ENCODE measurements at places on chromosomes 1 and 21.

DNA sequence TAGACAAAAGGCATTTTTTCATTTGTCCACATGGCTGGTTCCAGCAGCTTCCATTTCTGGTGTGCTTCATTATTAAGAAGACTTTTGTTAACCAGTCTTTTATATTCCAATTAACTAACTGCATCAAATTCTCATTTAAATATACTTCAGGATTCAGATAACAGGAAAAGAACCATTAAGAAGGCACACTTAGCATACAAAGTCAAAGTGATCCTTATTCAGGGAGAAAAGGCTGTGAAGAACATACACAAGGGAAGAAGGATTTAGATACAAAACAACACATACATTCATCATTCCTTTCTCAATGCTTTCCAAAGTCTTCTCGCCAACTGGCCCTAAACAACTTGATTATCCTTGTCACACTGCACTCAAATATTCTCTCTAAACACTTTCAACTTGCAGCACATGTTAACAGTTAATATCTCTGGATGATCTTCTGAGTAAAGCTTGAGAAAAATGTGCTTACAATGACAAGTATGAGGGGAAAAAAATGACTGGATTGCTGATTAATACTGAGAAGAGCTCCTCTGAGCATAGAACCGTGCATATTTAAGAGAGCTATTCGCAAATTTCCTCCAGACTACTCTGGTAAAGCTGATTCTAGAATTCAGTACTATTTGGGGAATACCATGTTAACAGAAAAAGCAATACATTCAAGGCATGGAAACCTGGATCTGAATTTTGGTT lies 225.2 kb upstream of the TNR start:
- no peak for DNase-seq

DNA sequence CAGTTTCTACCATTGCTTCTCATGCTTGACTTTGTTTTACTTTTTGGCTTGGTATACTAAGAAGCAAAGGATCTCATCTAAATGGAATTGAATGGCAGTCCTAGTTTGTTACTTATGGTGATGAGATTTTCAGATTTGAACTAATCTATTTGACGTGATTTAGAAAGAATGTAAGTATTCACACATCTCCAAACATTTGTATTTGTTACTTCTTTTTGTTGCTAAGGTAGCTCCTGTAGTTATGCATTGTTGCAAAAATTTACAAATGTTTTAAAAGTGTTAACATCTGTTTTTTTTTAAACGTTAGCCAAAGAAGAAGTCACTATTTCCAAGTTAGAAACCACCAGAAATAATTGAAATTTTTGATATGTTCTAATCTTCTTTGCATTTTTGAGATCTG lies 222.5 kb downstream of the RPS6KC1 start:
- no peak for DNase-seq

GRCh38 chr1:201593200-201593921 lies 54.4 kb downstream of the NAV1 start:
- DNase-seq = peak; percentile 61

- DNase-seq = no peak
Measured at GRCh38 chr1:230818367-230818766, 50.0 kb downstream of the C1orf198 start.

GRCh38 chr1:153478692-153479618 lies 18.5 kb upstream of the S100A7 start:
- no peak for DNase-seq

GRCh38 chr1:201728731-201729130 lies 100.2 kb upstream of the IPO9 start:
- DNase-seq = no peak

GRCh38 chr1:12448746-12449177 lies 169.2 kb downstream of the DHRS3 start:
- no peak for DNase-seq

DNA sequence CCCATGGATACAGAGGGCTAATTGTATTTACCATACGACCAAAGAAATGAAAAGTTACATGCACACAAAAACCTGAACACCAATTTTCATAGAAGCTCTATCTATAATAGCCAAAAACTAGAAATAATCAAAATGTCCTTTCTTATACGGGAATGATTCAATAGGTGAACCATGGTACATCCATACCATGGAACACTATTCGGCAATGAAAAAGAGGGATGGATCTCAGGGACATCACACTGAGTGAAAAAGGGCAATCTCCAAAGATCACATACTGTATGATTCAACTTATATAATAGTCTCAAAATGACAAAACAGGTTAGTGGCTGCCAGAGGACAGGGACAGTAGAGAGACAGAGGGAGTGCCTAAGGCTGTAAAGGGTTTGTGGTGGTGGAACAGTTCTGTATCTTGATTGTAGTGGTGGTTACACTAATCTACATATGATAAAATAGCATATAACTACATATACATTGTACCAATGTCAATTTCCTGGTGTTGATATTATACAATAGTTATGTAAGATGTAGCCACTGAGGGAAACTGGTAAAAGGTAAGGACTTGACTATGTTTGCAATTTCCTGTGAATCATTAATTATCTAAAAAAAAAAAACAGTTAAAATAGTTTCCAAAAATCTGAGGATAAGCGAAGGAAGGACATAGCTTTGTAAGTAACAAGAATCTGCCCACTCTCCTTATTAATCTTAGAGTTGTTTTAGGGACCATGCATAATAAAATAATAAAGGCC lies 3.7 kb downstream of the RSBN1 start:
- no peak for DNase-seq

GRCh38 chr1:245776694-245777332 lies 622.0 kb downstream of the KIF26B start:
- no peak for DNase-seq

- DNase-seq = no peak
Measured at GRCh38 chr1:11978301-11978700, 1.9 kb upstream of the MFN2 start.

DNA sequence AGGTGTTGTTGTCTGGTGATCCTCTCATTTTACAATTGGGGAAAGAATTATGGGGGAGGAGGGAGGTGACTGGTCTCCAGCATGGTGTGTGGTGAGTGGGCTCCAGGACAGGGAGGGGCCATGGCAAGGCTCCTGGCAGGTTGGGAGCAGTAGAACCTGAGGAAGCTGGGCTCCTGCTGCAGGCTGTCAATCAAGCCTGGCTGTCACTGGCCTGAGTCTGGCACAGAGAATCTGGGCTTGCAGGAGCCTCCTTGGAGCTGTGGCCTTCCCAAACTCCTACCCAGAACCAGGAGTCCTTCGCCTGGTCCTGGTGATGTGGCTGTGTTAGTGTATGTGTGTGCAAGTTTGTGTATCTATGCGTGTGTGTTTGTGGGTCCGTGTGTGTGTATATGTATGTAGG lies 131.9 kb upstream of the CSF3R start:
- DNase-seq = no peak

DNA sequence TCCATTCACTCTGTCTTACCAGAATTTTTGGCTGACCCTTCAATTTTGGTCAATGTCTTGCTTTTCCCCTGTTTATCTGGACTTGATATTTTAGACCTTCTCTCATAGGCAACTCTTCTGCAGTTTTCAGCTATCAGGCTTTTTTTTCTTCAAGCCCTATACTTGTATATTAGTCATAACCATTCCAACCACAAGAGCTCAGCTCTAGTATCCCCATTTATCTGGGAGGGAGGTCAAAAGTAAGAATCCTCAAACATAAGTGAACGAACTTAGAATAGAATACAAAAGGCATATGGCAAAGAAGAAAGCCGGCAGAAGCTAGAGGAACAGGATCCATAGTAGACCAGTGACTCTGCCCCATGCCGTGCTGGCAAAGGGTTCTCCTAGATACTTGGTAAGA lies 45.9 kb upstream of the TNFSF4 start:
- no peak for DNase-seq

DNA sequence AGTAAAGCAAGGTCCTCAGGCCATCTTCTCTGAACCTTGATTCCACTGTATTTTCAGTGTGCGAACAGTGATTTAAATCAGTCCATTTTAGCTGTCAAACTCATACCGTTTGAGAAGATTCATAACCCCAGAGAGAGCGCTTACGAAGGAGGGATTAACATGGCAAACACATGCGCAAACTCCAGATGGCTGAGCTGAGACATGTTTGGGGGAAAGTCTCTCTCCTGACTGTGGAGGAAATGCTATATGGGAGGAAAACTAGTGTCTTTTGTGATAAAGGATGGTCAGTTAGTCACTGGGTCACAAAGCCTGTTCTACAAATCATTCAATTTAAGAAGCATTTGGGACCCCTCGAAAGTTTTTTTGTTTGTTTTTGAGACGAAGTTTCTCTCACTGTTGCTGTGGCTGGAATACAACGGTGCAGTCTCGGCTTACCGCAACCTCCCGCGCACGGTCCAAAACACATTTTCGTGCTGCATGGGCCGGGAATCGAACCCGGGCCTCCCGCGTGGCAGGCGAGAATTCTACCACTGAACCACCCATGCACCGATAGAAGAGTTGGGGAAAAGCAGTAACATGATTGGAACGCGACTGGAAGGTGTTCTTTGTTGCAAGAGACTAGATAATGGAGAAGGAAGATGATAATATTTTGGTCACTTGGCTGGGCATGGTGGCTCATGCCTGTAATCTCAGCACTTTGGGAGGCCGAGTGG lies 58.4 kb upstream of the CXADR start:
- no peak for DNase-seq

DNA sequence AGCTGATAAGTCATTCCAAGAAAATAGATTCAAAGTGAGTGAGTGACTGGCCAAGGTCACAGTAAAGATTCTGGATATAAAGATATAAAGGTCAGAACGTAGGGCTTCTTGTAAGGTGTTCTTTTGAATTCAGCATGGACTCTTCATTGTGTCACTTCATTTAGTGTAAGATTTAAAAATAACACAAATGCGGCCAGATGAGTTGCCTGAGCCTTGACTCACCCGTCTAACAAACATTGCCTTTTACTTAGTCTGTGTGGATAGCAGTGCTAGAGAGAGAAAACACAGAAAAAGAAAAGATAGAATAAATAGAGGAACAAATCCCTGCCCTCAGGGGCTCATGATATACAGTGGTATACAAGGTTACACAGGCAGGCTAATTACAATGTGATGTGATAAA lies 223.4 kb downstream of the PLPP3 start:
- no peak for DNase-seq

- no peak for DNase-seq
Measured at GRCh38 chr1:1034439-1034781, 14.5 kb downstream of the AGRN start.

GRCh38 chr1:109191377-109191776 lies 22.3 kb upstream of the SARS1 start:
- DNase-seq = no peak

GRCh38 chr1:46522184-46522968 lies 29.1 kb downstream of the KNCN start:
- DNase-seq = no peak

DNA sequence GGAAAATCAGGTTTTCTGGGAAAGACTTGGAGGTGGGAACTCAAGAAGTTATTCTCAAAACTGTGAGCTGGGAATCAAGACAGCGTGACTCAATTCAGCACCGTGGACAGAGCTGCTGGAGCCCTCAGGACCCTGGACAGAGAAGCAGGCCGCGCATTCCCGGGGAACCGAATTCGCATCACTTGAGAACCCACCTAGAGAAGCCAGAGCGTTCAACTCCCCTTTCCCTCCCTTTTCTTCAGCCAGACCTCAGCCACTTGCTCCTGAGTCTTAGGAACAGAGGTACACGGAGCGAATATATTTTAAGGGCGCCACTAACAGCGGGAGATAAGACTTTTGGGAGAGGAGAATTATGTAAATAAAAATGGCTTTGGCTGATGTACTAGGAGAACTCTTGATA lies 2.0 kb upstream of the LIN28A start:
- no peak for DNase-seq

DNA sequence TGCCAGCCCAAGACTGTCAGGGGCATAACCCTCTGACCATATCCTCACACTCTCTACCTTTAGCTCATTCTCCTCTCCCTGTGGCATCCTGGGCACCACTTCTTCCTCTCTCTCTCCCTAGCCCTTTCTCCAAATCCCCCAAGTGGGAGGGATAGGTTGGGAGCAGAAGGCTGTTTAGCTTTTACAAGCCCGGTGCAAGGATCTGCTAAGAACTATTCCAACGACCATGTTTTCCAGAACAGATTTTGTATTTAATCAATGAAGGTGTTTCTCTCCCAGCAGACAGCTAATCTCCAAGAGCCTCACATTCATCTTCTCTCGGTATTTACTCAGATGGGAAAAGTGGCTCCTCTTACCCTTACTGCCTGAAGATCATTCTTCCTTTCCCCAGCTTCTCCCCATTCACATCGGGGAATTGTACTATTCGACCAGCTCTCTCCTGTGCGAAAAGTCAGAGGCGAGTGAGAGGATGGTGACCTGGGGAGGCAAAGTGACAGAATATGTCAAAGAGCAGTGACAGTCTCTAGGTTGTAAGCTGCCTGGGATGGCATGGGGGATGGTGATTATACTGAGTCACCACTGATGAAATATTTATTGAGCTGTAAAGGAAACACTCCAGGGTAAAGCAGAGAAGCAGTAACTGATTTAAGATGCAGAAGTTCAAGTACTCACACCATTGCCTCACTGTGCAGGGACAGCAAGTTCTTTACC lies 47.0 kb upstream of the RBM15 start:
- DNase-seq = peak; percentile 17

GRCh38 chr1:27527890-27528817 lies 38.2 kb upstream of the WASF2 start:
- DNase-seq = no peak

GRCh38 chr1:88462488-88463261 lies 221.4 kb upstream of the PKN2 start:
- no peak for DNase-seq
